ENCODE measurements at places on chromosomes 1 and 21. TPM values are rescaled to one million over a fixed set of nuclear protein-coding genes. Genes with fewer than 3 reads are reported as not detected.

PTGER3 gene
- not detected for polyA plus RNA-seq

USH2A gene
- not detected for polyA plus RNA-seq

TRAF3IP3 gene
- polyA plus RNA-seq: 161 TPM

TAS1R3 gene
- polyA plus RNA-seq: not detected

SELENBP1 gene
- polyA plus RNA-seq: not detected

DNA sequence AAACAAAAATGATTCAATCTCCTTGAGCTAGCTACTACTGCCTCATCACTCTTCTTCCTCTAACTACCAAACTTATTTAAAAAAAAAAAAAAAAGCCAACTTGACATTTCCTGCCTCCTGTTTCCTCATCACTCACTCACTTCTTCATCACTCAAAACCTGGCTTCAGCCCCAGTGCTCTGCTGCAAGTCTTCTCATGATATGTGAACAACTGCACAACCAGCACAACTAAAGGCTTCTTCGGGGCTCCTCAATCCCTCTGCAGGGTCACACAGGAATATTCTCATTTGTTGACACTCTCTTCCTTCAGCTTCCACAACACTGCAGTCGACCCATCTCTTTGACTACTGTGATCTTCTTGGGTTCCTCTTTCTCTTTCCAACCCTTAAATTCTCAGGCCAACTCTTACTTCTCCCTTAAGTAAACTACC lies 7.6 kb downstream of the MTF1 start:
- DNase-seq: peak; percentile 20

DNA sequence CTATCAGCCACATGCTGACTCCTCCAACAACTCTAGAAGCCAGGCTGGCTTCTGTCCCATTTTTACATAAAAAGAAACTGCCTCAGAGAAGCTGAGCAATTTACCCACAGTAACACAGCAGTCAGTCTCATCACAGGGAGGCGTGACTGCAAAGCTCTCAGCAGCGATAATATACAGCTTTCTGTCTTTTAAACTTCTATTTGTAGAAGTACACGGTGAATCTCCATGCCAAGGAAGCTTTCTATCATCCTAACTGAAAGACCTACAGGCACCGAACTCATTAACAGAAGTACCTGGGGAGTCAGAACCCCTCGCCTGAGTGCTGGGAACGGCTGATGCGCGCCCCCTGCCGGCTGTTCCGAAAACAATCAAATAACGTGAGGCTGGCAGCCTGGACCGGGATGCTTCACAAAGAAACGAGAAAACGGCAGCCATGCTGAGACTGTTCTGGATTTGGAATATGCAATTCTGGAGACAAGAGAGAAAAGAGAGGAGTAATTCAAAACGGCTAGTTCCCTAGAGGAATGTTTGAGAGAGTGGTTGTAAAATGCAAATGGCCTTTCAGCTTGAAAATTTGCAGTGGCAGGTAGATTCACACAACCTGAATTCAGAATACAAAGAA lies 43.5 kb upstream of the RAB4A start:
- peak; percentile 58 for DNase-seq

DNA sequence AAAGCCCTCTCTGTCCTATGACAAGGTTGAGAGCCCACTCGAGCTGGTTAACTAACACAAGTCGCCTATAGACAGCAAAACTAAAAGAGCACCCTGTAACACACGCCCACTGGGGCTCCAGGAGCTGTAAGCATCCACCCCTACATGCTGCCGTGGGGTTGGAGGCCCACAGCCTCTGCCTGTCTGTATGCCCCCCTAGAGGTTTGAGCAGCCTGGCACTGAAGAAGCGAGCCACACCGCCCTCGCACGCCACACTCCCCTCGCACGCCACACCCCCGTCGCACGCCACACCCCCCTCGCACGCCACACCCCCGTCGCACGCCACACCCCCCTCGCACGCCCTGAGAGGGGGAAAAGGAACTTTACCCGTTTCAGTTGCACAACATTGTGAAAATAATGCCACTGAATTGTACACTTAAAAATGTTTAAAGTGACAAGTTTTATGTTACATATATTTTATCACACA lies 13.2 kb upstream of the HMGCL start:
- peak; percentile 78 for DNase-seq

DNA sequence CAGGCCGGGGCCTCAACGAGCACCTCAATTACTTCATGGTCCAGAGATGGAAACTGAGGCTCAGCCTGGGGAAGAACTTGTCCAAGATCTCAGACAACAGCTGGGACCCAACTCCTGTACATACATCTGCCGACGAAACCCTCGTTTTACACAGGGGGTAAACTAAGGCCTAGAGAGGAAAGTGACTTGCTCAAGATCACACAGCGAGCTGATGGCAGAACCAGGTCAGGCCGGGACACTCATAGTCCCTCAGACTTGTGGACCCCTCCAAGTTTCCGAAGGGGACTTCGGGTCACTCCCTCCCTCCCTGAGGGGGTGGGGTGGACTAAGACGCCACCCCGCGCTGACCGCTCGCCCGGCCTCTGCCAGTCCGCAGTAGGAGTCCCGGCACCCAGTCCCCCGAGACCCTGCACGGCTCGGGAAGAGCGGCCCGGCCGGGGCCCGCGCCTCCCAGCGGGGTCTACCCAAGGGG lies 430 bp downstream of the WASF2 start:
- DNase-seq: no peak

- DNase-seq: no peak
Measured at GRCh38 chr1:198741744-198742143, 102.9 kb downstream of the PTPRC start.

GRCh38 chr1:35264871-35265270 lies 3.6 kb upstream of the ZMYM4 start:
- DNase-seq: no peak

DNA sequence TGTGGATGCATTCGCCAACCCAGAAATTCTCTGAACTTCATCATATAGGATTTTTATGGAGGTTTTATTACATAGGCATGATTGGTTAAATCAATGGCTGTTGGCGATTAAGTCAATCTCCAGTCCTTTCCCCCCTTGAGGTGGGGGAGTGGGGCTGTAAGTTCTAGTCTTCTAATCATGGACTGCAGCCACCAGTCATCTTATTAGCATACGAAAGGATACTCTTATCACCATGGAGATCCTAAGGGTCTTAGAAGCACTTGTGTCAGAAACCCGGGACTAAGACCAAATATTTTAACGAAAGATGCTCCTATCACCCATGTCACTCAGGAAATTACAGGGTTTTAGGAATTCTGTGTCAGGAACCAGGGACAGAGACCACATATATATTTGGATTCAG lies 36.3 kb downstream of the SDCCAG8 start:
- DNase-seq: no peak

- no peak for DNase-seq
Measured at GRCh38 chr1:44819196-44819607, 10.9 kb downstream of the BTBD19 start.

- no peak for DNase-seq
Measured at GRCh38 chr1:20931930-20932436, 144.9 kb upstream of the HP1BP3 start.

GRCh38 chr1:23638786-23639241 lies 52.8 kb upstream of the RPL11 start:
- no peak for DNase-seq
